ENCODE measurements at places on chromosomes 6 and 20.

GRCh38 chr6:167762259-167762962 lies 64.3 kb upstream of the AFDN start:
- no peak for DNase-seq

GRCh38 chr20:57433657-57434389 lies 42.6 kb downstream of the RBM38 start:
- DNase-seq = peak; percentile 74

DNA sequence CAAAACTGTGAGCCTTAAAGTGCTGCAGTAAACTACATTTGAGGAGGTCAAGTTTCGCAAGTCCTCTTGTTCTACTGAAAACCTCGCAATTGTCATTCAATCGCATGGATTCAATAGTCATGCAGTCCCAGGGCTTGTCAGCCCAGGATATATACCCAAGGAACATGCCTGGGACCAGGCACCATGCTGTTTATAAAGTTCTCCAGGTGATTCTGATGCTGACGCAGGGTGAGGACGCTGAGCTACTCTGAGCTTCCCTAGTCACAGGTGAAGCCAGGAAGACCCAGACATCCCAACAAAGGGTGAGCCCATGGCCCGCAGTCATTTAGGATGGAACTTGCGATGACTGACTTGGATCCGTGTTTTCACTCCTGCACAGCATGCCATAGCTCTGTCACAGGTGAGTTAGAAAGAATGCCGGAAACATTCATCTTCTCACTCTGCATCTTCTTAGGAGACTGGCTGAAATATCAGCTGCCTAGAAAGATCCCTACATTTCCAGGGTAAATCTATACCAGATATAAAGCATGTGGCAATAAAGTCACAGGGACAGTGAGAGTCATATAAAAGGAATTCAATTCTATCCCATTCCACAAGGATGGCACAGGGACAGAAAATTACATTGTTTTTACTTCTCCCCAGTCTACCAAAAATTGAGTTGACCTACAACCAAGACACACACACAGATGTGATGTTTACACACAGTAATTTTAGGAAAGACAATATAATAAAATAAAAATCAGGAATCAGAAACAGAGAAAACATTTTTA lies 27.0 kb upstream of the SSTR4 start:
- no peak for DNase-seq

DNA sequence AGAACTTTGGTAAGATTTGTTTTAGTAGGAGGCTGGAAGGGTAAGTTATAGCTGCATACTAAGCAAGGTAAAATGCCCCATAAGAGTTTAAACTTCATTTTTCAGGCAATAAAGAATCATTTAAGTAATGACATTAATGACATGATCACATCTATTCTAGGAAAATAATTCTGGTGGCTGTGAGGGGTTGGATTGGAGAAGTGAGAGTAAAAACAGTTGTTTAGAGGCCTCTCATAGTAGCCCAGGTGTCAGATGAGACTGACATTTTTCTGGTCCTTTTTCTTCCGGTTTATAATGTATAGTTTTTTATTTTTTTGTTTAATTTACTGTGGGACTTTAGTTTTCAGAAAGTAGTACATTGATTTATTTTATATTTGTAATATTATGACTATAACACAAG lies 40.8 kb downstream of the ITCH start:
- no peak for DNase-seq

- no peak for DNase-seq
Measured at GRCh38 chr6:74814440-74814839, 391.4 kb downstream of the COL12A1 start.

GRCh38 chr20:44142413-44142812 lies 44.6 kb downstream of the JPH2 start:
- DNase-seq = no peak

- DNase-seq = no peak
Measured at GRCh38 chr6:53529324-53530036, 15.4 kb downstream of the GCLC start.

DNA sequence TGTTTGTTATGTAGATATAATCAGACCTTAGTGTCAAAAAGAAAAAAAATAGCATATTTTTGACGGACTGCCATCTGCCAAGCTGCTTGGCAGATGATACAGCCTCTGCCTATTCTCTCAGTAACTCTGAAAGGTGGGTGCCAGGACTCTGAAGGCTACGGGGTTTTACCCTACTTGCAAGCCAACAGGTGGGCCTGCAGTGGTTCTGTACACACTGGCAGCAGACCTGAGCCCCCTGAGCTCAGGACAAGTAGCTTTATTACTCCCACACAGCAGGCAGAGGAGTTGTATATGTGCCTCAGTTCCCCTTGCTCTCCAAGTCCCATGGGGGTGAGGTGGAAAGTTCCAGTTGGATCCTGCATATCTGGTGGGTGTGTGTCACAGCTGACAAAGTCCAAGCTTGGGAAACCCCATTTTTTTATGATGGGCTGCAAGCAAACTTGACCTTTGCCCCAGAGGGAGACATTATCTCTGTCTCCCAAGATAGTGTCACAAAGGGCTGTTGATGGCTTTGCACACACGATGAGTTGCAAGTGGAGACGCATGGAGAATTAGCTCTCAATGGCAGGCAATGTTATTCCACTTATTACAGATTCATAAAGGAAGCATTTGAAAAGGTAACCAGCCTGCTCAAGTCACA lies 20.5 kb upstream of the AFDN start:
- no peak for DNase-seq

- no peak for DNase-seq
Measured at GRCh38 chr6:46961711-46962110, 40.0 kb upstream of the ADGRF5 start.

DNA sequence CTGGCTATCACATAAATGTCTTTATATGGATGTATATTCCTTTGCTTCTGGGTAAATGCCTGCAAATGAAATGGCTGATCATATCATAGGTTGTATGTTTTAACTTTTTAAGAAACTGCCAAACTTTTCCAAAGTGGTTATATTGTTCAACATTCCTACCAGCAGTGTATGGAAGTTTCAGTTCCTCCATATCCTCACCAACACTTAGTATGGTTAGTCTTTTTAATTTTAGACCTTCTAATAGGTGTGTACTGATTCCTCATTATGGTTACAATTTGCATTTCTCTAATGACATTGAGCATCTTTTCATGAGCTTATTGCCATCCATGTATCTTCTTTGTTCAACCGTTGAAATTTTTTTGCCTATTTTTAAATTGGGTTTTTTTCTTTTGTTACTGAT lies 155.4 kb downstream of the ZFAND3 start:
- no peak for DNase-seq

DNA sequence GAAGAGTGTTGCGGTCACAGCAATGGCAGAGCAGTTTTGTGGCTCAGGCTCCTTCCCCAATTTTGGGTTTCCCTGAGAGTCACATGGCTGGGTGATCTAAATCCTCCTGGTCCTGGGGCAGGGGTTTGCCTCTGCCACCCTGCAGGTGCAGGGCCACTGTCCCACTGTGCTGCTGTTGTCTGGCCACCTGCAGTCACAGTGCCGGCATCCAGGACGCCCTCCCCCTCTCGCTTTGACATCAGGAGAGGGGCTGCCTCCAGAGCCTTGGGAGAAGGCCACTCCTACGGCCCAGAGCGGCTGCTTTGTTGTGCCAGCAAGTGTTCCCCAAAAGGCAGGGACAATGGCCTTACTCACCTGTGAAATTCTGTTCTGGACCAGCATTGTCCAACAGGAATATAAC lies 449.0 kb downstream of the QKI start:
- no peak for DNase-seq

GRCh38 chr6:166419286-166419685 lies 36.5 kb upstream of the MPC1 start:
- peak; percentile 88 for DNase-seq

- DNase-seq = no peak
Measured at GRCh38 chr20:7090811-7091210, 323.3 kb downstream of the BMP2 start.

GRCh38 chr6:113578691-113579090 lies 278.5 kb upstream of the MARCKS start:
- no peak for DNase-seq

DNA sequence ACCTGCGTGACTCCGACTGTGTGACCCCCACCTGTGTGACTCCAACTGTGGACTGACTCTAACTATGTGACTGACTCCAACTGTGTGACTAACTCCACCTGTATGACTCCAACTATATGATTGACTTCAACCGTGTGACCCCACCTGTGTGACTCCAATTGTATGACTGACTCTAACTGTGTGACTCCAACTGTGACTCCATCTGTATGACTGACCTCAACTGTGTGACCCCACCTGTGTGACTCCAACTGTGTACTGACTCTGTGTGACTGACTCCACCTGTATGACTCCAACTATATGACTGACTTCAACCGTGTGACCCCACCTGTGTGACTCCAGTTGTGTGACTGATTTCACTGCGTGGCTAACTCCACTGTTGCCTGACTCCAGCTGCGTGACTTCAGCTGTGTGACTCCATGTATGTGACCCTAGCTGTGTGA lies 38.6 kb downstream of the SYNJ2 start:
- no peak for DNase-seq

DNA sequence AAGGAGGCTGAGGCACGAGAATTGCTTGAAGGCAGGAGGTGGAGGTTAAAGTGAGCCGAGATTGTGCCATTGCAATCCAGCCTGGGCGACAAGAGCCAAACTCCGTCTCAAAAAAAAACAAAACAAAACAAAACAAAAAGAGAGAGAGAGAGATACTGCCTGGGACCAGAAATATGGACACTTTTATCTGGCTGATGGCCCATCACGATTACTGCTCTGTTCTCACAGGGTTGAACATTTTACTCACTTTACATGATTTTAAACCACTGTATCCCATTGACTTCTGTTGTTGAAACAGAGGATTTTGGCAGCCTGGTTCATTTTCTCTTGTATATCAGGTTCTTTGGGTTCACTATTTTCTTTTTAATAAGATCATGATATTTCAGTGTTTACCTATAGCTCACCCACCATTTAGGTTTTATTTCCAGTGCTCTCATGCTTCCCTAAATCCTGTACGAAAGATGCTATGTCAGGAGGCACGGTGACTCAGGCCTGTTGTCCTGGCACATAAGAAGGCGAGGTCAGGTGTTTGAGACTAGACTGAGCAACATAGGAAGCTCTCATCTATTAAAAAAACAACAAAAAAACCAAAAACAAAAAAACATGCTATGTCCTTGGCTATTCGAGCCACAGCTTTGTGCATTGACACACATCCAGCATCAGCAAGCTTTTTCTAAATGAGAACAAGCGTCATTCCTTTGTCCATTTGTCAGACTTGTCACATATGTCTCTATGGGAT lies 34.5 kb upstream of the RREB1 start:
- no peak for DNase-seq

DNA sequence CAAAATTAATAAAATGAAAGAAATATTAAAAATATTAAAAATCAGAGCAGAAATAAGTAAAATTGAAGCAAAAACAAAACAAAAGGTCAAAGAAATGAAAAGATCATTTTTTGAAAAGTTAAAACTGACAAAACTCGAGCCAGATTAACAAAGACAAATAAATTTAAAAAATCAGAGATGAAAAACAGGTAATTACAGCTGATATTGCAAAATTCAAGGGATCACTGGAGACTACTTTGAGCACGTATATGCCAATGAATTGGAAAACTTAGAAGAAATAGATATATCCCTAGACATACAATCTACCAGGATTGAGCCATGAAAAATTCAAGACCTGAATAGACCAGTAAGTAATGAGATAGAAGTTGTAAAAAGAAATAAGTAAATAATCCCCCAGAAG lies 446.2 kb upstream of the EYS start:
- DNase-seq = no peak

GRCh38 chr6:124517339-124517738 lies 444.9 kb upstream of the RNF217 start:
- no peak for DNase-seq

DNA sequence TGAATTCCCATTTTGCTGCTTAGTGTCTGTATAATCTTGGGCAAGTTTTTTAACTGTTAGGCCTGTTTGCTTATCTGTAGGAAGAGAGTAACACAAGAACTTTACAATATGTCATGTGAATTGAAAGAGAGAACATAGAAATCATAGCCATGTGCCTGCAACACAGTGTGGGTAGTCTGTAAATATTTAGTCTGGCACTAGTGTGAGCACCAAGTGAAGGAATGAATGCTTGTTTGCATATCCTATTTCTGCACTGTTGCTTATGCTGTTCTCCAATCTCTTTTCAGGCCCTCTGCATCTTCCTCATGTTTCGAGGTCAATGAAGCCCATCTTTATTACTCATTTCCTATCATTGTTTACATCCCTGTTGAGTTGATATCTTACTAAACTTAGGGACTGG lies 49.2 kb downstream of the CBFA2T2 start:
- no peak for DNase-seq

DNA sequence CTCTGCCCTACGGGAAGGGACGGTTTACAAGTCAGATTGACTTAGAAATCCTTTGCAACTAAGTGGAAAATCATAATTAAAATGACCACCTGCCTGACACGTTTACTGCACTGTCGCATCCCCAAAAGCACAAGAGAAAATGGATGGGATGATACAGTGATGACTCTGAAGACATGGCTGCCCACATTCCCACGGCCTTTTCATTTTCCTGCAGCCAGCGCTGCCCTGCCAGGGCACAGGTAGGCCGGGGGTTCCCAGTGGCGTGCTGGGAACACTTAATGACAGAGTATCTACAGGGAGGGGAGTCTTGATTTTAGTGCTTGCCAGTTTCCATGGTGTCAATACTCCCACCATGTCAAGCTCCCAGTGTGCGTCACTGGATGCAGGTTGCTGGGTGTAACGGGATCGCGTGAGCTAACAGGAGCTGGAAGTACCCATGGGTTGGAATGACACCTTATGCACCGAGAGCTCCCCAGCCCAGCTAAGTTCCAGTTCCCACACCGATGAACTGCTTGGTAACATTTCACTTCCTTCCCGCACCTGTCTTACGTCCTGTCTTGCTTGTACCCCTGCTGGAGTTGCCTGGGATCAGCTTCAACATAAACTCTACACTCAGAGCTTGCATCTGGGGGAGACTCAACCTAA lies 129.0 kb downstream of the ANKRD60 start:
- no peak for DNase-seq

- peak; percentile 49 for DNase-seq
Measured at GRCh38 chr20:32971703-32972161, 32.5 kb downstream of the SUN5 start.

GRCh38 chr20:22567944-22568871 lies 16.2 kb downstream of the FOXA2 start:
- DNase-seq = no peak

DNA sequence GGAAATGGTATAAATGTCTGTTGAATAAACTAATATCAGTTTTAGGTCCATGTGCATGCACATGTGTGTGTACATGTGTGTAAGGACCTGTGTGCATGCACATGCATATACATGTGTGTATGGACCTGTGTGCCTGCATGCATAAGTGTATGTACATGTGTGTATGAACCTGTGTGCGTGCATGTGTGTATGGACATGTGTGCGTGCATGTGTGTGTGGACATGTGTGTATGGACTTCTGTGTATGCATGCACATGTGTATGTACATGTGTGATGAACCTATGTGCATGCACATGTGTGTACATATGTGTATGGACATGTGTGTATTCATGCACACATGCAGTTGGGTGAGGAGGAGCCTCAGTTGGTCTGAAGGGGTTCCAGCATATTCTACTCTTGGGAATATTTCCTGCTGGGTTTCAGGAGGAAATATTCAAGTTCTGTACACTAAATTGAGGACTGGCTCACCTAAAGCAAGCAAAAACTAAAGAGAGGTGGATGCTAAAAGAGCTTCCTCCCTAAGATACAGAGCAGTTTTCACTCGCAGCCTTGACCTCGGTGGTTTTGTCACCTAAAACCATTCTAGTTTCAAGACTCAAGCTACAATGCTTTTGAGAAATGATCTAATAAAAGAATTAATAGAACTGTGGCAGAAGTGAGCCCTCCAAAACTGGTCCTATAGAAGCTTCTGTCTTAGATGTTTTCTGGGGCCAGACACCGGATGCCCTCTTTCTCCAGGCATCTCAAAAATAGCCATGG lies 742.8 kb downstream of the MAFB start:
- DNase-seq = no peak

Measured in activated CD8-positive, alpha-beta T cell treated with anti-CD3 and anti-CD28 coated beads for 36 hours (primary cell).